ENCODE measurements at places on chromosomes 6 and 20. TPM values are rescaled to one million over a fixed set of nuclear protein-coding genes. Genes with fewer than 3 reads are reported as not detected.

DNA sequence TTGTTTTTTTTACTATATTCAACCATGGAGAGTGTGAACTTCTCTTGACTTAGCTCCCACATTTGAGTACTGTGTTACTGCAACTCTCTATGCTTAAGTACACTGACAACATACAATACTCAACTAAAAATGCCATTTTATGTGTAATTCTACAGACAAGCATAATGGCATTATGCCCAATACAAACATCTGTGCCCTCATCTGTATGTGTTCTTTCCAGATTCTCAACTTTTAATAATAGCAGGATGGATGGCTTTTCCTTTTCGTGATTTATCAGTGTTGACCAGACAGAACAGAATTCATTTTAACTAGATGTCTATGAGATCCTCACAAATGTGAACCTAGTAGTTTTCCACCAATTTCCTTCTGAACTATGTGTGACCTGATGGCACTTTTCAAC is 84.2 kb upstream of the MARCKS start:
- DNase-seq = no peak

The FRS3 gene
- 1.6 TPM for polyA plus RNA-seq

The PSORS1C1 gene
- polyA plus RNA-seq = not detected

DNA sequence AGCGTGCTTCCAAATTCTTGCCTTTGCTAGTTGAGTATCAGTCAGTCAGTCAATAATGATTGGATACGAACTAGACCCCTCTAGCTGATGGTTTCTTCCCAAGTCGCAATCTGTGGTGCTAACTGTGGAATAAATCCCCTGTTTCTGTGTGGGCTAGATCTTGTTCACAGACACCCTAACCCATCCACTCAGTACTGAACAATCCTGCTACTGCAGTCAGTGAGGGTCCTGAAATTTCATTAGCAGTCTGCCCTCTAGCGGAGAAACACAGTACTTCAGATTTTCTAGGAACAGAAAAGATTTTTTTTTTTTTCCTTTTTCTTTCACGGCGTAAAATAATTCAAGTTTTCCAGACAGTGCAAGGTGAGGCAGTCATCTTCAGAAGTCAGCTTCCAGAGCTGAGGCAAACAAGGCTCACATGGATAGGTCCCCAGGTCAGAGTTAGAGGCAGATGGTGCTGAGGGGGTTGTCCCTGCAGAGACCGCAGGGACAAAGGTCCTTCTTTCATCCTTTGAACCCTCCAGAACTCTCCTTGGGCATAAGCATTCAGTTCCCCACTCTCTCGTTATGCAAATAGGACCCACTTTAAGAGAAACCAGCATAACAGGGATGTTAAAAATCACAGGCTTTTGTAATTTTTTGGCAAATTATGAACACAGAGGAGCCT is 119.6 kb downstream of the SCML4 start:
- peak; percentile 15 for DNase-seq

The LTA gene
- 13.1 TPM for polyA plus RNA-seq

DNA sequence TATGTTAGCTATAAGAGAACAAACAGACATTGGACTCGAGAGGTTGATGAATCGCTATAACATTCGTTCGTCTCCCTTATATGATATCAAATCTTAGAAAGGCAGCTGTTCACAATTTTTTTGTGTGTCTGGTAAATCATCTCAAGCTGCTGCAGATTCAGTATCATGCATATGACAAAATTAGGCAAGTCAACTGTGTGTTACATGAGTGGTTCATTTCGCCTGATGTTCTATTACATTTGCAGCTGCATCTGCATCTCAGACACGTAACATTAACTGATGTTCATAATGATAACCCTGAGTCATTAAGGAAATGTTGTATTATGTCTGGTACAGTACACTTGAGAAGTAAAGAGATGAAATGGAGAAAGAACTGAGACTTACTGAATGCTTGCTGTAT is 92.1 kb downstream of the NKAIN2 start:
- no peak for DNase-seq

- peak; percentile 8 for DNase-seq
Measured at GRCh38 chr20:34190679-34191090, 50.5 kb upstream of the ASIP start.

The POU5F1 gene
- polyA plus RNA-seq = not detected

DNA sequence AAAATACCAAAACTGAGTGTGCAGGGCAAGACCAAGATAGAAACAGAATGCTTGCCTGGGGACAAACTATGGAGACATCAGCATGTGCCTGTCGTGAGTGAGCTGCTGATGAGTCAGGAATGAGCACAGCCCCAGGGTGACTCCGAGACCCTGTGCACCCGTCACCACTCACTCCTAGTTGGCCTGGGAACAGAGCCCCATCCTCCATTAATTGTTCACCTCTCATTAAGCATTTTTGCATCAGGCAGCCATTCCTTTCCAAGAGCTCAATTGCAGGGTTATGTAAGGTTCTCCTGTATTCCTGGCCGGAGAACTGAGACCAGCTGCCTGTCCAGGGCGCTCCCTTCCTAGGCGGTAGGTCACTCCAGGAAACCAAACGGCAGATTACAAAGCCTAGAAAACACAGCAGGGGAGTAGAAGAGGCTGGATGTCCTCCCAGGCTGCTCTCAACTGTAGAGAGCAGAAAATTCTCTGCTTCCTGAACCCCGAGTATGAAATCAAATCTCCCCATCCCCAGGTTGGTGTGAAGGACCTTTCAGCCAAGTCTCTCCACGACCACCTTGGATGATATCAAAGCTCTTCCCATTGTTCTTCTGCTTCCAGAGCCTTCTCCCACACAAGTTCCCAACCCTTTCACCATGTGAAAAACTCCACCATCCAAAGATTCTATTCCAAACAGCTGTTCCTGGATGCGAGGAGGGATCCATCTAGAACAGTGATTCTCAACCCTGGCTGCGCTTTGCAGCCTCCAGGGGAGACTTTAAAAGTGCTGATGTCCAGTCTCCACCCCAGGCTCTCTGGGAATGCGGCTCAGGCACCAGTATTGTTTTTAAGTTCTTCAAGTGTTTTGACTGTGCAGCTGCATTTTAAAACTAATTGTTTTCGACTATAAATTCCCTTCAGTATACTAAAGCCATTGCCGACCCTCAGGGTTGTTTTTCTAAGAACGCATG is 532.6 kb upstream of the JARID2 start:
- no peak for DNase-seq

GRCh38 chr6:113655761-113656160 is 201.4 kb upstream of the MARCKS start:
- no peak for DNase-seq

GRCh38 chr20:32192698-32193097 is 14.8 kb downstream of the PLAGL2 start:
- no peak for DNase-seq

- peak; percentile 41 for DNase-seq
Measured at GRCh38 chr20:33370291-33370690, 31.0 kb downstream of the CDK5RAP1 start.

The CDH4 gene
- not detected for polyA plus RNA-seq
